ENCODE measurements at places on chromosomes 12 and 14.

GRCh38 chr12:52268212-52268611 is 6.2 kb upstream of the KRT86 start:
- ATAC-seq, result no peak

- ATAC-seq, result no peak
Measured at GRCh38 chr14:103184046-103184445, 60.8 kb downstream of the TNFAIP2 start.

DNA sequence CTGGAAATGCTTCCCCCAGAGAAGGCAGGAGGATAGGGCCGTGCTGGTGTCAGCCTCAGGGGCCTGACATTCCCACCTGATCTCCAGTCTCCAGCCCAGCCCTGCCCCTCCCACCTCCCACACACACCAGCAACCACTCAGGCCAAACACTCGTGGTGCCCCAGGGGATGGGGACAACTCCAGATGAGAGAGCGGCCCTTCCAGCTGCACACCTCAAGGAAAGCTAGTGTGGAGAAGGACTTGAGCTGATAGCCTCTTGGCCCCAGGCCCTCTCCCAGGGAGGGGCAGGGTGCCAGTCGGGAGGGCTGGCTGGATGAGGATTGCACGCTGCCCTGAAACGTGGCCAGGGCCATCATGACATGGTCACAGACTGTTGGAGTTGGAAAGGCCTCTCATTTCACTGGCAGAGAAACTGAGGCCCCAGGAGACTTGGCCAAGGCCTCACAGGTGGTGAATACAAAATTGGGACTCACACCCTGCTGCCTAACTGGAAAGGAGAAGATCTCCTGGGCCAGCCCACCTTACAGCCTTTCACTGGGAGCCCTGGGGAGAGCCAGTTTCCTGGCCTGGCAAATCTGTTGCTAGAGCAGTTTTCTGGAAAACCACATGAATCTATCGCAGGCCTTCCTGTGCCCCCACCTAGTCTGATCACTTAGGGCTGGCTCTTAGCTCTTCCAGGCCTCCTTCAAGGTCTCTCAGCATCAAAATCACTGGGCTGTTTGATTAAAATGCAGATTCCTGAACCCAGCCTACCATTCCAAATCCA is 52.1 kb downstream of the IRF2BPL start:
- ATAC-seq, result no peak

DNA sequence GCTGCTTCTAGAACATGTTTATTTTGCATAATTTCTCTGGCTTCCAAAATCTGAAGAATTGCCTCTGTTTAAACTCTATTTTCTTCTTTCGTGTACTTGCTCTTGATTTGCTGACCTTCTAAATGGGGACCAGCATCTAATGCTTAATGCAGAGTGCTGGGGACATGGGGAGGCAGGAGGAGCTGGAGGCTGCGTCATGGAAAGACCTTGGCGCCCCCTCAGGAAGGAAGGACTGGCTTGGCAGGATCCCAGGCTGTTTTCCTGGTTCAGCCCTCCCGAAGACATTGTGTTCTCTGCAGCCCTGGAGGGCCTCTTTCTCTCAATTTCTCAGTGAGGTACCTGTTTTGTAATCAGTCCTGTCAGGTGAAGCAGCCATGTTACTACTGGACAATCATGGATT is 5.5 kb downstream of the PRKCH start:
- no peak for ATAC-seq

GRCh38 chr12:54589964-54590363 is 1.5 kb upstream of the PPP1R1A start:
- ATAC-seq, result no peak

DNA sequence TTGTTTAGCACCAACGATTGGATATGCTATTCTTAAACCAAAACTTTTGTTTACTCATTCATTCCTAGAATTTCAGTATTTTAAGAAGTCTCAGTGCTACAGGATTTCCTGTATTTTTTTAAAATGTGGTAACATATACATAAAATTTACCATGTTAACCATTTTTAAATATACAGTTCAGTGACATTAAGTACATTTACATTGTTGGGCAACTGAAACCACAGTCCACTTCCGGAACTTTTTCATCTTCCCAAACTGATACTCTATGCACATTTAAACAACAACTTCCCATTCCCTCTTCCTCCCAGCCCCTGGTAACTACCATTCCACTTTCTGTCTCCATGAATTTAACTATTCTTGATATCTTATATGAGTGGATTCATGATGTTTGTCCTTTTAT is 30.3 kb downstream of the PDE3A start:
- ATAC-seq, result no peak

DNA sequence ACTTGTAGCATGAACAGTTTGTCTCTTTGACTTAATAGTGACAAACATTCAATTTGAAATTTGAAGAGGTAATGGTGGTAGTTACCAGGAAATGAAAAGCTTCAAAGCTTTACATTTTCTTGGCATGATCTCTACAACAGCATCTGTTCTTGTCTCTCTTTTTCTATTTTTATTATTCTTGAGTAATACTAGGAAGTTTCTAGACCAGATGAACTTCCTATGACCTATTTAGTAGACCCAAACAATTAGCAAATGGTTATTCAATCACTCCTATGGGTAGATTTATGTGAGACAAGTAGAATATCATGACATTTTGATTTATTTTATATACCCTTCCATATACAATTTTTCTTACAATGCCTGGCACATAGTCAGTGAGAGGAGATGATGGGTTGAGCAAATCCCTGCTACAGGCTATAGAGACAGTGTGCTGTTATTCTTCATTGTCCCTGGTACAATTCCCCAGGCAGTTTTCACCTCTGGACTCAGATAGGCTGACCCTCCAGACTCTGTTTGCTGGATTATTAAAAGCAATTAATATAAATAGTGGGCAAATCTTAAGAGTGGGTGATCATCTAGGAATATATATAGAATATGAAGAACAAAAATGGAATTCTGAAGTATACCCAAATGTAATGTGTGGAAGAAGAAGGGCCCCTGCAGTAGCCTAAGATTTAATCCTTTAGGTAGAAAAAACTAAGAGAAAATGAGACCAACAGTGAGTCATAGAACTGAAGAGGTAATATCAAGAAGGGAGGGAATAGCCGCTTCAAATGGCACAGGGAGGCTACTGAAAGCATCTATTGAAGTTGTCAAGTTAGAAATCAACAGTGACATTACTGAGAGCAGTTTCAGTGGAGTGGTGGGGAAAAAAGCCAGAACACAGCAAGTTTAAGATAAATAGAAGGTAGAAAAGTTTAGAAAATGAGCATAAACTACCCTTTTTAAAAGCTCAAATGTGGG is 512.0 kb downstream of the FOXG1 start:
- ATAC-seq, result no peak

DNA sequence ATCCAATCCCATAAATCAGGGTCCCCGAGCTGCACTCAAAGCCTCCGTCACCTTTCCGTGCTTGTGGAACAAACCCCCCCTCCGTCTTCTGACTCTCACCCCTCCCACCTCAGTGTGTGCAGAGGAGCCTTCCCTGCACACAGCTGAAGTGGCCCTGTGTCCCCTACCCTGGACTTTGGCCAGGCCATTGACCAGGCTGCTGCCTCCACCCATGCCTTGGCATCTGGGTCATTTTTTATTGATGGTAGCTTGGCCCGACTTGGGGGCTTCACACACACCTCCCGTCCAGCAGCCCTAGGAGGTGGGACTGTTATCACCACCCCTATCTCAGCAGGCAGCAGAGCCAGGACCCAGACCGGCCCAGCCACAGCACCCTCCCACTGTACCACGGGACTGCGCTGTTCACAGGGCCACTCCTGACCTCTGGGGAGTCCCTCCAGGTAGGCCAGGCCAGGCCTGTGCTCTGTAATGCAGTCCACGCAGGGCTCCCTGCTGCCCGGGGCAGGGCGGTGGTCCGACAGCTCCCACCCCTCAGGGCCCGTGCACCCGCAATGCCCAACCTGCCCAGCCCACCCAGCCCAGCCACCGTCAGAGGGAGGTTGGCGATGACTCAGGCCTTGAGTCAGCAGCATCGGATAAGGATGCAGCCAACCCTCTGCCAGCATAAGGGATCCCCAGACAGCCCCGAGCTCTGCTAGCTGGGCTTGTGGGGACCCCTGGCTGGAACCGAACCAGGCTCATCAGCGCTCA is 9.2 kb upstream of the INF2 start:
- no peak for ATAC-seq

DNA sequence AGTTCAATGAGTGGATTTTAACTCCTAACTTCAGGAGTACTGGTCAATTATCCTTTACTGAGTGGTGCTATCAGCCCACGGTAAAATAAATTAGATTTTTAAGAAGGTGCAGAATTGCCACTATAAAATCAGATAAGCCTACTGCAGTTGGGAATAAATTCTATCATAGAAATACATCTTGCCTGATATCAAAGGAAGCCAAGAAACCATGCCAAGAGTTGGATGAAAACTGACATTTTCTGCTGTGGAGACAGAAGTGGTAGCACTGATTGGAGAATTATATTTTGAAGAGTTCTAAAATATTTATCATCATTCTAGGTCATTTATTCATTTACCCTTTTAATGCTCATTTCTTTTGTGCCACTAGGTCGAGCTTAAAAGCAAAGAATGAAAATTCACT is 465.1 kb downstream of the APAF1 start:
- ATAC-seq, result no peak

DNA sequence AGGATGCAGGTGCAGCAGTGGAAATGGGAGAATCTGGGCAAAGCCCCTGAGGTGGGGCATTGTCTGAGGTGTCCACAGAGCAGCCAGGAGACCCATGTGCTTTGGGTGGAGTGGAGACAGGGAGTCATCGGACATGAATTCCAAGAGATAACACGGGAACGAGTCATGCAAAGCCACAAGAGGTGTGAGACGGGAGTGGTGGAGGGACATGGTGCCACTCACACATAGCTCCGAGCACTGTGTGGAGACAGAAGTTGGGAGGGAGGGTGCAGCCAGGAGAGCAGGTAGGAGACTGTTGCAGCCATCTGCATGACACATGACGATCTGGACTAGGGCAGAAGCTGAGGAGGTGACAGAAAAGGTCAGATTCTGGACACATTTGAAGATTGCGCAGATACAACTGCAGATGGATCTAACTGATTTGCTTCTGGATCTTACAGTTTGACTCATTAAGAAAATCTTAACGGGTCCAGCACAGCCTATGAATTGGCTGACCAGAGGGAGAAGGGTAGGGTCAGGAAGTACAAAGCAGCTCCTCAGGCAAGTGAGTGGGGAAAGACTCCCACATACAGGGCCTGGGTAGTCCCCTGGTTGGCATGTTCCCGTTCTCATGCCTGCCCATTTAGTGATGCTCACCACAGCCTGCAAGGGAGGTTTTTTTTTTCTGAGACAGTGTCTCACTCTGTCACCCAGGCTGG is 379.8 kb downstream of the FUT8 start:
- no peak for ATAC-seq

- no peak for ATAC-seq
Measured at GRCh38 chr14:29627137-29627536, 300.5 kb downstream of the PRKD1 start.

Data from activated CD4-positive, CD25-positive, alpha-beta regulatory T cell treated with anti-CD3 and anti-CD28 coated beads, Interleukin-2, amount 50 U/mL, for 24 hours (primary cell).